WERI-Rb-1 (cell line): ENCODE measurements at places on chromosomes 16 and 17.
A peak's percentile ranks its signal among the peaks of the same experiment; 100 is the strongest.

DNA sequence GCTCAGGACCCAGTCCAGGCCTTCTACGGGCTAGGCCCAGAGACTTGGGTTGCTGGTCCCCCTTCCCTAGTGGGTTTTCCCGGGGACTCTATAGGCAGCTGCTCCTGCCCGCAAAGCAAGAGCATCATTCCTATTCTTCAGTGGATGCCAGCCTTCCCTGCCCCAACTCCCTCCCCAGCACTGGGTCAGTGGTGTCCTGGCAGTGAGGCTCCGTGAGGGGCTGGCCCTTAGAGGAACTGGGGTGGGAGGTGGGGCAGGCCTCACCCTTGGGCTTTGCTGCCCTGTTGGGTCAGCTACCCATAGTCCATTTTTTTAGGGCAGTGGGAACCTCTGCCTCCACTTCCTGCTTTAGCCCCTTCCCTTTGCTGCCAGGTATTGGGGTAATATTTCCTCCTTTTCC is 7.9 kb upstream of the PLEKHG4 start:
- no peak for DNase-seq

GRCh38 chr16:35868630-35869029 is 2409.2 kb downstream of the TP53TG3F start:
- DNase-seq: no peak

- DNase-seq: no peak
Observed at GRCh38 chr17:2892305-2892971, 96.2 kb downstream of the RAP1GAP2 start.

GRCh38 chr16:63789603-63790002 is 1332.3 kb downstream of the CDH11 start:
- DNase-seq: peak; percentile 20

GRCh38 chr16:69443927-69444631 is 19.7 kb downstream of the CYB5B start:
- DNase-seq: no peak

GRCh38 chr17:56658648-56659047 is 65.1 kb downstream of the NOG start:
- DNase-seq: no peak

GRCh38 chr17:15257258-15257788 is 7.8 kb downstream of the PMP22 start:
- DNase-seq: peak; percentile 75

GRCh38 chr16:81035975-81036750 is 521 bp downstream of the ATMIN start:
- DNase-seq: peak; percentile 10

DNA sequence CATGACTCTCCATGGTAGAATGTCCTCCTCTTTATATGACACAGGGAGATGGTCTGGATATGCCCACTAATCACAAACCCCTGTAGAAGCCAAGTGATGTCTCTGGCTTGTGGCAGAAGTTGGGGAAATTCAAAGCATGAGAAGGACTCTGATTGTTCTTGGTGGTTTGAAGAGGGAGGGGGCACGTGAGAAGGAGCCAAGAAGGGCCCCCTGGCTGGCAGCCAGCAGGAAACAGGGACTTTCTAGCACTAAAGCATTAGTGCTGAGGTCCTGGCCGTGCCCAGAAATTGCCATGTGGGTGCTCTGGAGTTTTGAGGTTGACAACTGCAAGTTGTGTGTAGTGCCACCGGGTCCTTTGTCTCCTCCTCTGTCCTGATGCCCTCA is 199.9 kb downstream of the LGALS9B start:
- no peak for DNase-seq

GRCh38 chr16:11129378-11129781 is 126.6 kb downstream of the SOCS1 start:
- no peak for DNase-seq

- DNase-seq: no peak
Observed at GRCh38 chr16:78118469-78119025, 19.1 kb downstream of the WWOX start.

- DNase-seq: peak; percentile 74
Observed at GRCh38 chr16:1102921-1103635, 7.0 kb upstream of the C1QTNF8 start.

DNA sequence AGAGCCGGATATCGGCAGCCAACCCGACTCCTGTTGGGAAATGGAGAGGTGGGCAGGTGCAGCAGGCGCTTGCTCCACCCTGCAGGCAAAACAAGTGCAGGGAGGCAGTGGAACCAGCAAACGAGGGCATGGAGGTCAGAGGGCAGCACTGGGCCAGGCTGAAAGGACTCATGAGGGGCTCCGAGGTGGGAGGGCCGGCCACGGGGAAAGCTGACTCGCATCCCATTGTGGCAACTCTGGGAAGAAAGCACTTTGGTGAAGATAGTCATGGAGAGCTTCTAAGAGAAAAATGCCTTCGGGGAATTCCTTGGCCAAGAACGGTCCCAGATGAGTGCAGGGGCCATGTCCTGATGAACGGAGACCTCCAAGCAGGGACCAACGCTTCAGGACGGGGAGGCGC is 4.4 kb downstream of the CYBC1 start:
- DNase-seq: no peak

GRCh38 chr17:609232-609810 is 105.3 kb downstream of the VPS53 start:
- no peak for DNase-seq

DNA sequence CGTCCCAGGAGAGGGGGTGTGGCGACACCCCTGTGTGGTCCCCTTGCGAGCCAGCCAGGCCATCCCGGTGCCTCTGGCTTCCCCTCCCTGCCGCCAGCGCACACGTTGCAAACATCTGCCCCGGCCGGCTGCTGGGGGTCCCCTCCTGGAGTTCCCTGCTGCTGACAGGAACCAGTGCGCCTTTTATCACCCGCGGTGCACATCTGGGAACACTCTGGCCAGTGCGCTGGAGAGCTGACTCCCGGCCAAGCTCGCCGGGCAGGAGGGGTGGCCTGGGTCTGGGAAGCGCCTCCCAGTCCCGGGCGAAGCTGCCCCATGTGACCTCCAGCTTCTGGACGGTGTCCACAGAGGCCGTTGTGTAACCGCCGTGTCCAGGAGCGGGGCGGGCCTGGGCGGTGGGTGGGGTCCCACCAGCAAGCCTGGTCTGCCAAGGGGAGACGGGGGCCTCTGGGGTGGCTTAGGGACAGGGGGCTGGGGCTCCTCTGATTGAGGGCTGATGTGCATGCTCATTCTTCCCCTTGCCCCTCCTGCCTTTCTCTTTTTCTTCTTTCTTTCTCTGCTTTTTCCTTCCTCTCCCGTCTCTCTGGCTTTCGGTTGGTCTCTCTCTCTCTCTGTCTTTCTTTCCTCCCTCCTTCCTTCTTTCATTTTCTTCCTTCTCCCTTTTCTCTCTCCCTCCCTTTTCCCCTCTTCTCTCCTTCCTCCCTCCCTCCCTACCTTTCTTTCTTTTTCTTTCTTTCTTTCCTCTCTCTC is 25.2 kb upstream of the CIBAR2 start:
- no peak for DNase-seq

DNA sequence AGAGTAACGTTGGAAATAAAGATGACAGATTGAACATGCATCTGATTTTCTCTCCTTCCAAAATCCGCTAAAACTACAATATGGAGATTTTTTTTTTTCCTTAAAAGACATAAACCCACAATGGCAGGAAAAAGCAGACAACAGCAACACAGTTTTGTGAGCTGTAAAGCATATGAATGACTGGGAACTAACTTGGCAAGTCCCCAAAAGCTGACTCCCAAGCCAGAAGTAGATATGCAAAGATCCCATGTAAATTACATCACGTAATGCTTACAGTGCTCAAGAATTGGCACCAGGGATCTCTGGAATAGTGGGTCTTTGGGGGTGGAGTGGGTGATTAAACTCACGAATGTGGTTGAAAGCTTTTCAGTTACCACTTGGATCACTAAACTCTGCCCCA is 106.6 kb downstream of the ELAC2 start:
- no peak for DNase-seq

DNA sequence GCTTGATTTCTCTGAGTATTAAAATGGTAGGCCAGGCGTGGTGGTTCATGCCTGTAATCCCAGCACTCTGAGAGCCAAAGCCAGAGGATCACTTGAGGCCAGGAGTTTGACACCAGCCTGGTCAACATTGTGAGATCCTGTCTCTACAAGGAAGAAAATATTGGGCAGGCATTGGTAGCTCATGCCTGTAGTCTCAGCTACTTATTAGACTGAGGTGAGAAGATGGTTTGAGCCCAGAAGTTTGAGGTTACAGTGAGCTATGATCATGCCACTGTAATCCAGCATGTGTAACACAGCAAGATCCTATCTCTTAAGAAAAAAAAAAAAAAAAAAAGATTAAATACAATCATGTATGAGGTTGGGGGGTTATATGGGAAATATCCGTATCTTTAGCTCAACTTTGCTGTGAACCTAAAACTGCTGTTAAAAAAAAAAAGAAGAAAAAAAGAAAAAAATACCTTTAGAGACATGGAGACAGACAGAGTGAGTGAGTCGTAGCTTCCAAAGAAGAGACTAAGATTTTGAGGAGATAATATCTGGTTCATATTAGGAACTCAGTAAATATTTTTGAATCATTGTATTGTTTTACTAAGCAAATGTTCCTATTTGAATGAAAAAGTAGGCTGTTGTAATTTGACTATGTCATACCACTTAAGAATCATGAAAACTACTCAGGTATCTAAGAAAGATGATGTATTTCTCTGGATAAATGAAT is 325.7 kb upstream of the TBX2 start:
- no peak for DNase-seq

- DNase-seq: no peak
Observed at GRCh38 chr16:66120656-66121055, 245.8 kb upstream of the CDH5 start.

GRCh38 chr17:36183001-36183971 is 6.8 kb upstream of the TBC1D3B start:
- DNase-seq: peak; percentile 83

- no peak for DNase-seq
Observed at GRCh38 chr16:30561089-30561816, 3.1 kb upstream of the ZNF764 start.

DNA sequence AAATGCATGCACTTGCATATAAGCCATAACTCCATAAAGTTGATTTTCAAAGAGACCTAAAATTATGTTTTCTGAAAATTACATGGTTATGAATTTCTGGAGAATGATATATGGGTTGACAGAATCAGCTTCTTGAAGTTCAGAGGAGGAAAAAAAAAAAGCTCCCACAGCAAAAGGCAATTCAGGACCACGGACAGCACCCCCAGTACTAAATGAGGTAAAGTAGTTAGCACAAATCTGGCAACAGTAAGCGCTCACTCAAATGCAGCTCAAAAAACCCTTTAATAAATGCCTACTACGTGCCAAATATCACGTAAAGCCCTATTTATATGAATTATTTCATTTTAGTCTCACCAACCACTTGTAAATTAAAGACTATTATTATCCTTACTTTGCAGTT is 135.2 kb downstream of the SHISA9 start:
- DNase-seq: no peak

DNA sequence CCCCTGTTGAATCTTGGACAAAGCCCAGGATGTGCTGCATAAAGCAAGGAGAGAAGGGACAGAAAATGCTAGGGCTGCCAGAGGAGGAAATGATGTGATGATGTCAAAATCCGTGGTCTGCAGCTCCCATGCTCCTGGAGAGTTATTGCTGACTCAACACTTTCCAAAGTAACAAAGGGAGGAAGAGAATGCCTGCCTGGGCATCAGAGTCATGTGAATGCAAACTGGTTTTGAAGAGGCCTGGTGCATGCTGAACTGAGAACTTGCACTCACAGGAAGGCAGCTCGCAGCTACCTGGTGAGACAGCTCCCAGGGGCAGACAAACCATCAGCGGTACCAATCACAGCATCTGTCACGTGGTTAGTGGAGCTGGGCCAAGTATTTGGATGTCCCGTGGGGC is 2.8 kb downstream of the MARVELD3 start:
- DNase-seq: no peak

GRCh38 chr17:28725166-28725659 is 820 bp downstream of the TLCD1 start:
- peak; percentile 46 for DNase-seq

- no peak for DNase-seq
Observed at GRCh38 chr17:78976907-78977680, 2.6 kb downstream of the LGALS3BP start.

DNA sequence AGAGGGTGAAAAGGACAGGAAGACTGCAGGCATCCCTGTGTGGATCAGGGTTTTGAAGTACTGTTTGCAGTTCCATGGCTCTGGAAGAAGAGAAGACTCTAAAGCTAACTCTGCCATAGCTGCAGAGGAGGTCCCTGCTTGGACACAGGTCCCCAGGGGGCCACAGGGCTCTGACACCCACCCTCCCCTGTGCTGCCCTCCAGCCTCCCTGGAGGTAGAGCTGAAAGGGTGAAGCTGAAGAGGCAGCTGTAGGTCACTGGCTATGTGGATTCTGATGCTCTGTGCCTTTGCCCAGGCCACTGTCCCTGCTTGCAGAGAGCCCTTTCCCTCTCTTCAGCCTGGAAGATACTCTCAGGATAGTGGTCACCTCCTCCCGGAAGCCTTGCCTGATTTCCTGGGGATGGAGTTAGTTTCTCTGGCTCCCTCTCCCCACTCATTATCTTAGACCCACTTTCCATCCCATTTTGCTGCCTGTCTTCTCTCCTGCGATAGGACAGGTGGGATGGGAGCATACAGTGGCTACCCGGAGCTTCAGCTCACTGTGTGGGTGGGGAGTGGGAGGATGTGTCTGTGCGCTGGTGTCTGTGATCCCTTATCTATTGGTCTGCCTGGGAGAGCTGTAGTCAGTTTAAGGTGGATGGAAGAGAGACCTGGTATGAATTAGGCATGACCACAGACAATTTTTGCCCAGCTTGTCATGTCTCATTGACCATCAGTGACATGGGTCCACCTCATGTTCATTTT is 89.8 kb upstream of the TMEM97 start:
- no peak for DNase-seq

DNA sequence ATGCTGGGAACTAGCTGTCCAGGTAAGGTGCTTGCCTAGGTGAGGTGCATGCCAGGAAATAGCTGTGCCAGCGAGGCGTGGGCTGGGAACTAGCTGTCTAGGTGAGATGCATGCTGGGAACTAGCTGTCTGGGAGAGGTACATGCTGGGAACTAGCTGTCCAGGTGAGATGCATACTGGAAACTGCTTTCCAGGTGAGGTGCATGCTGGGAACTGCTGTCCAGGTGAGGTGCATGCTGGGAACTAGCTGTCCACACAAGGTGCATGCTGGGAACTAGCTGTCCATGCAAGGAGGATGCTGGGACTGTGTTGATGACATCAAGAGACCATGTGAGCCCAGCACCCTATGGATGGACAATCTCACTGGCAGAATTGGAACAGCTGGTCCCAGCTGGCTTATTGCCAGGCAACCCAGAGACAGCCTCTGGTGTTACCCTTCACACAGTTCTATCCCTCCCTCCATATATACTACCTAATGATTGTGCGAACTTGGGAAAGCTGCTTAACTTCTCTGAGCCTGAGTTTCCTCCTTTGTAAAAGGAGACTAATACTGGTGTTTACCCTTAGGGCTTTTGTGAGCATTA is 479.9 kb upstream of the RBFOX1 start:
- DNase-seq: peak; percentile 33

- DNase-seq: no peak
Observed at GRCh38 chr16:57634171-57634570, 5.7 kb downstream of the ADGRG1 start.

DNA sequence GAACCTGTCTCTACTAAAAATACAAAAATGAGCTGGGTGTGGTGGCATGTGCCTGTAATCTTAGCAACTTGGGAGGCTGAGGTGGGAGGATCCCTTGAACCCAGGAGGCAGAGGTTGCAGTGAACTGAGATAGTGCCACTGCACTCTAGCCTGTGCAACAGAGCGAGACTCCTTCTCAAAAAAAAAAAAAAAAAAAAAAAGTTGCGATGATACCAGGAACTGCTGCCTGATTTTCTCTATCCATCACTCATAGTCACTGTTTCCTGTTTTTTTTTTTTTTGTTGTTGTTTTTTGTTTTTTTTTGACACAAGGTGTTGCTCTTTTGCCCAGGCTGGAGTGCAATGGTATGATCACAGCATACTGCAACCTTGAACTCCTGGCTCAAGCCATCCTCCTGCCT is 59.2 kb downstream of the ABCC1 start:
- DNase-seq: no peak
